ENCODE measurements at places on chromosomes 5 and 9. TPM values are rescaled to one million over a fixed set of nuclear protein-coding genes. Genes with fewer than 3 reads are reported as not detected.

The NUP188 gene
- 27.1 TPM for total RNA-seq

GRCh38 chr5:117242028-117242427, 667.4 kb upstream of the SEMA6A start:
- H3K27me3 ChIP-seq, result no peaks in the 10 kb centered on the region
- H3K36me3 ChIP-seq, result no peaks in the 10 kb centered on the region
- no peak for DNase-seq
- H3K4me3 ChIP-seq, result no peak overlapping the region

The DMGDH gene
- total RNA-seq, result 7.5 TPM

The SLC6A18 gene
- total RNA-seq, result not detected

Measured in thyroid gland (tissue), 4 donors.